ENCODE measurements at places on chromosomes 3 and 15.

DNA sequence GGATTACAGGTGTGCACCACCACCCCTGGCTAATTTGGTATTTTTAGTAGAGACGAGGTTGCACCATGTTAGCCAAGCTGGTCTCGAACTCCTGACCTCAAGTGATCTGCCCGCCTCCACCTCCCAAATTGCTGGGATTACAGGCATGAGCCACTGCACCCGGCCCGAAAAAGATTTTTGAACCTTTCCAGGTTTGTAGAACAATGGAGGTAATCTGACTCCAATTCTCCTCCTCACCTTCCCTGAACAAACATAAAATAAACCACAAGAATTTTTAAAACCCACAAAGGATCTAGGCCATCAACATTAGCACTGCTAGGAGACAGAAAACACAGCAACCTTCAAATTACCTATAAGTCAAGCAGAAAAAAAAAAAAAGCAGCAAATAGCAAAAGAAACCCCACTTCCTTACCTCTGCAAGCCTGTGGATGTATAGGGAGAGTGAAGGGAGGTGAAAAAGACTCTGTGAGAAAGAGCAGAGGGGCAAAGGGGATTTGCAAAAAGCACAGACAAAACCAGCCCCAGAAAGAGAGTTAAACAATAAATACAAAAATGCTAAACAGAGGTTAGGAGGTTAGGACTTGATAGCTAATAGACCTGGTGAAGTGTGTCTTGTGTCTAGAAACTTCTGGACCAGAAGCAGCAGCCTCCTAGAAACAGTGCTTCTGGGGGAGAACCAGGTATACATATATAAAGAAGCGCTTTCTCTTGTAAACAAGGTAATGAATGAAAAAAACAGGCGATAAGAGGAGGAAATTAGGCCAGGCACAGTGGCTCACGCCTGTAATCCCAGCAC, 32.1 kb downstream of the TFDP2 start:
- DNase-seq = peak; percentile 10

DNA sequence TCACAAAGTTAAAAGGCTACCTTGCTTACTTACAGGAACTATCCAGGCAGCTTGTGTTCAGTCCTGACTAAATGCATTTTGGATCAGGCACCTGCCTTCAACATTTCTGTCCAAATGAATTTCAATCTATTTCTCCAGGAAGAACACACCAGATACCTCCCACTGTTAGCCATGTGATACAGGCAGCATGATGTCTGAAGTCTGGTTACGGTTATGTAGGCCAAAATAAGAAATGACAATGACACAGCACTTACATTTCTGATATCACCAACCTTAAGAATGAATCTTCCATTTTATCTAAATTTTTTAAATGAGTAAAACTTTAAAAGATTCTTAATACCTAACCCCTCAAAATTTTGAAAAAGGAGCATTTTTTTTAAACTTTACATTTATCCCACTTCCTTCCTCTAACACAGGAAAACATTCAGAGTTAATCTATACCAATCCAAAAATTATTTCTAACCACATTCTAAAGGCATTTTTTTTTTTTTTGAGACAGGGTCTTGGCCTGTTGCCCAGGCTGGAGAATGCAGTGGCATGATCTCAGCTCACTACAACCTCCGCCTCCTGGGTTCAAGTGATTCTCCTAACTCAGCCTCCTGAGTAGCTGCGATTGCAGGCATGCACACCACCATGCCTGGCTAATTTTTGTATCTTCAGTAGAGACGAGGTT, at the start of gene MAP4:
Gene MAP4, minus strand, starts transcription at position 116 of the 673 bp plus-strand sequence. CDS start 17,556 bp downstream, outside the sequence.
- DNase-seq = no peak

DNA sequence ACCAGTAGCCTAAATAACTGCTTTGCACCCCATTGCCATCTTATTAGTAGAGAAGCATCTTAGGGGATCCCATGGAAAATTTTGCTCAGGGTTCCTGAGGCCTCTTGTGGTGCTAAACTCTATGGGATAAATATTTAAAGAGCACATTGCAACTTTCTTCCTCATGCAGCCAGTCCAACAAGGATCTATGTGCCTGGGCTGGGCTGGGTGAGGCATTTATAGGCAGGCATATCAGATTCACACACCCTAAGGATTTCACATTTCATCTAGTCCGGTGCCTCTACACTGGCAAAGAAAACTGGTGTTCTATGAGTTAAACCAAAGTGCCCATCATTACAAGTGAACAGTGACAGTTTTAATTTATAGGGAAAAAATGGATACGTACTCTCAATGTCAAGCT, 512.3 kb downstream of the EDEM1 start:
- DNase-seq = no peak

DNA sequence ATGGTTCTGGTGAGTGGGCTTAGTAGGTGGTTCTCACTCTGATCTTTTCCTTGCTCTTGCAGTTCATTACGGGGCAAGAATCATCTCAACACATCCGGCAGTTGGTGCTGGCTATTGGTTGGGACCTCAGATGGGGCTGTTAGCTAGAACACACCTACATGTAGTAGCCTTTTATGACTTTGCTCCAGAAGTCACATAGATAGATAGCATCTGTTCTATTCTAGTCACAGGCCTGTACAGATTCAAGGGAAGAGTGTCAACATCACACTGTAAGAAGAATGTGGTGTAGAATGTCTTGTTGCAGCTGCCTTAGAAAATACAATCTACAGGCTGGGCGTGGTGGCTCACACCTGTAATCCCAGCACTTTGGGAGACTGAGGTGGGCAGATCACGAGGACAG, 15.1 kb downstream of the RAB5A start:
- no peak for DNase-seq

DNA sequence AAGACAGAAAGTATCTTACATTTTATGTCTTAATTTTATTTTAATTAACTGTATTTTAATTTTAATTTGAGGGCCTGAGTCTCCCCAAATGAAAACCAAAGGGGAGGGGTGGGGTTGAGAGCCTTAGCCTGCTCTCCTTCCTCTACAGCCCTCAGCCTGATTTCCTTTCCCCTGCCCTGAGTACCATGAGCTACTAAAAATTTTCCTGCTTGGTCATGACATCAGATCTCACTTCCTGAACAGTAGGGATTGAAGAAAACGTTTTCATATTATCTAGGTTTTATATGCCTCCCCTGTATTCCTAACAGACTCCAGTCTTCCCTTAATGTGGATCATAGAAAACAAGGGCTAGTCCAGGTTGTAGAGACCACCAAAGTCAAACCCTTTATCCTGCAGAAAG, 133.9 kb downstream of the MYLK start:
- no peak for DNase-seq

GRCh38 chr3:170437176-170437575, 18.5 kb downstream of the CLDN11 start:
- DNase-seq = no peak

DNA sequence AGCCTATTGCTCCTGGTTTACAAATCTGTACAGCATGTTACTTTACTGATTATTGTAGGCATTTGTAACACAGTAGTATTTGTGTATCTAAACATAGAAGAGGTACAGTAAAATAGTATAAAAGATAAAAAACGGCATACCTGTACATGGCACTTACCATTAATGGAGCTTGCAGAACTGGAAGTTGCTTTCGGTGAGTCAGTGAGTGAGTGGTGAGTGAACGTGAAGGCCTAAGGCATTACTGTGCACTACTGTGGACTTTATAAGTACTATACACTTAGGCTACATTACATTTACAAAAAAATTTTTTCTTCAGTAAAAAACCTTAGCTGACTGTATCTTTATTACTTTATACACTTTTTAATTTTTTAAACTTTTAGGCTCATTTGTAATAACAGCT, 90.9 kb downstream of the RAP2B start:
- DNase-seq = no peak

All from right lung (tissue), 10 donors.